ENCODE measurements at places on chromosomes 16 and 17.

- DNase-seq, result no peak
Observed at GRCh38 chr17:47317119-47317518, 6.6 kb upstream of the EFCAB13 start.

DNA sequence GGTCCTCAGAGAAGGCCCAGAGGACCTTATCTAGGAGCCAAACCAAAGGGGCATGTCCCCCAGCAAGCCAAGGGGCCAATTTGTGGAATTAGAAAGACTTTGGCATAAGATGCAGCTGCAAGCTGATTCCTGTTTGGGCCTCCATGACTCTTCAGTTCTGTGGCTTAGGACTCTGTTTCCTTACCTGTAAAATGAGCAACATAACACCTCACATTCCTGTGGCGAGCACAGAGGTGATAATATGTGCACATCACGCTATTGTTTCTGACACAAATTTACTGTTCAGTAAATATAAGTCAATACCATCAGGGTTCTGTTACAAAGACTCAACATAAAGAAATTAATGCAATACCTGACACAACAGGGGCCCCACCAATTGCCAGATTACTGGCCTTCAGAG is 57.7 kb downstream of the CDH11 start:
- DNase-seq, result no peak

GRCh38 chr17:28327031-28327607 is 8.1 kb downstream of the TMEM97 start:
- DNase-seq, result no peak

- DNase-seq, result no peak
Observed at GRCh38 chr16:88289001-88289400, 93.8 kb upstream of the ZNF469 start.

DNA sequence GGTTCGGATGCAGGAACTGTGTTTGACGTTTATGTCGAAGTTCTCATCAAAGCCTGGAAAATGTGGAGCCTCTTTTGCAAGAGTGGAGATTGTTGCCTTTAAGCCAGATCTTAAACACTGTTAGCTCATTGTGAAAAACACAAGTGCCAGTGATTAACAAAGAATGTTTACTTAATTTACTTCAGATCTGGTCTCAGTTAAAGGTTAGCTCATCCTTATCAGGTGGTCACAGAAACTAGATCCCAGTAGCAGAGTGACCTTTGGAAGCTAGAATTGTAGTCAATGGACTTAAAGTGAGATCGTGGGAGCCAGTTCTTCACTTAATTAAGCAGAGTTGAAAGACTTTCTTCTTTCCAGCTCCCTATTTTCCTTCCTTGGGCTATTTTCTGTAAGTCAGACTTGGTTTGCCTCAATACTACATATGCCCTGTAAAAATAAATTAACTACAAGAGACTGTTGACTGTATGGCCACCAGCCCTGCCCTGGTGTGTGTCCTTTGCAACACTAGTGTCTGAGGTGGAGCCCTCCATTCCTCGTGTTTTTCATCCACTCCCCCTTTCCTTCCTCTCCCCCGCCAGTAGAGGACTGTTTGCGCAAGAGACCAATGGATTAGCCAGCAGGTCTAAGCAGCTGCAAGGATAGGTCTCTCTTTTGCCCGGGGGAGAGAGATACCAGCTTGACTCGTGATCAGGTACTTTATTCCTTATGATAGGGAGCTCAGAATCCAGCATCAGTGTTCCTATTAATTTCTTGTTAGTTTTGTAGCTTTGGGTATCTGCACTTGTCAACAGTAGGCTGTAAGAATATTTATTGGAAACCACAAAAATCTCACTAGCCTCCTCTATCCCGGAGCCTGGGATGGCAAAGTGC is 20.2 kb downstream of the FBXO39 start:
- DNase-seq, result no peak
